ENCODE measurements at places on chromosomes 4 and X.

DNA sequence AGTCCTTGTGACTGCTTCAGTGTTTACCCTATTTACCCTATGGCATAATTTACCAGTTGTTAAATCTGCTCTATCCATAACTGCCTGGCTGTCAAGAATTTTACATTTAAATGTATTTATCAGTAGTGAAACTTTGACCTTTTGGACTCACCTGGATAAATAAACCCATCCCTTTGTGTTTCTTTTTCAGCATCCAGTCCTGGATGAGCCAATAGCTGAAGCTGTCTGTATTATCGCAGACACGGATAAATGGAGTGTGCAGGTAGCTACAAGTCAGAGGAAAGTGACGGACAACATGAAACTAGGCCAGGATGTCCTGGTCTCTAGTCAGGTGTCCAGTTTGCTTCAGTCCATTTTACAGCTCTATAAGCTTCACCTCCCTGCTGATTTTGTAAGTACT, 122.4 kb downstream of the FNIP2 start:
- DNase-seq = no peak

GRCh38 chr4:156764846-156765245, 206.8 kb downstream of the PDGFC start:
- no peak for DNase-seq

GRCh38 chr4:8639777-8640720, 47.5 kb downstream of the CPZ start:
- DNase-seq = no peak

DNA sequence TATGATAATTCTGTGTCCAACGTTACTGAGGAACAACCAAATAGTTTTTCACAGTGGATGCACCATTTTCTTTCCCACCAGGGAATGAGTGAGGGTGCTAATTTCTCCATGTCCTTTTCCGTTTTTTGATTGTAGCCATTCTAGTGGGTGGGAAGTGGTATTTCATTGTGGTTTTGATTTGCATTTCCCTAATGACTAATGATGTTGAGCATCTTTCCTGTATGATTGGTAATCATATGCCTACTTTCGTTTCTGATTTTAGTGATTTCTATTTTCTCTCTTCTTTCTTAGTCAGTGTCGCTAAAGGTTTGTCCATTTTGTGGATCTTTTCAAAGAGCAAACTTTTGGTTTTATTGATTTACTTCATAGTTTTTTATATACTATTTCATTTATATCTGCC, 32.1 kb upstream of the TEX13D start:
- DNase-seq = no peak

GRCh38 chr4:53367721-53368120, 1.9 kb upstream of the SCFD2 start:
- no peak for DNase-seq

DNA sequence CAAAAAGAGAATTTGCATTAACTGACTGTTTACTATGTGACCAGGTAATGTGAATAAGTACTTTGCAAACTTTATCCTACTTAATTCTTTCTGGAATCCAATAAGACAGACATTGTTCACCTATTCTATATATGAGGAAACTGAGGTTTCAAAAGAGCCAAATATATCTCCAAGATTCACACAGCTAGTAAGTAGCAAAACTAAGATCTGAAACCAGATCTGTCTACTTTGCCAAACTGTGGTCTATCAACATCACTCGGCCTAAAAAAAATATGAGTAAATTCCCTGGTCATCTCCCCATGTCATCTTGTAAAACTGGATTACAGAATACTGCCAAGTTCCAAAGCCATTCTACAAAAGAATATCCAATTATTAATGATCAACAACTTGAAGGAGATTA, 52.8 kb downstream of the ANAPC10 start:
- no peak for DNase-seq

- no peak for DNase-seq
Measured at GRCh38 chrX:42680666-42681065, 97.3 kb downstream of the PPP1R2C start.

DNA sequence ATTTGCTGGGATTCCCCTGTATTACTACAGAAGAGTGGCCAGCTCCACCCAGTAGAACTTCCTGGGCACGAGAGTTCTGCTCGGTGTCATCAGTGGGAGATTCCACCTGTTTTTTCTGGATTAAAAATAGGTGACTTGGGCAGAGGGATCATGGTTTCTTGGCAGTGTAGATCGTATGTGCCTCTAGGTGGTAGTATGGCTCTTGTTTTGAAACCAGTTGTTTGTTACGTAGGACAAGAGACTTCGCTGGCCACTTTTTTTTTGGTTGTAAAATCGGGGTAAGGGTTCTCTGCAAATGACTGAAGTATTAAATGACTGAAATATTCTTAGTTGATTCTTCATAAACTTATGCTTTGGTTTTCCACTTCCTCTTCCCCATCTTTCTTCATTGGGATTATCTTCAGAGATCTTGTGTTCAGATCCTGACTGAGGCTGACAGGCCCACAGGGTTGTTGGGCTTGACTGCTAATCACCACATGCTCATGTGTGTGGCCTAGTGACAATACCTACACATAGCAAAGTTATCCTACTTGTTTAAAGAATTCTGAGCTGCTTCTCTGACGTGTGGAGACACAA, 43.8 kb upstream of the WDR1 start:
- DNase-seq = no peak

DNA sequence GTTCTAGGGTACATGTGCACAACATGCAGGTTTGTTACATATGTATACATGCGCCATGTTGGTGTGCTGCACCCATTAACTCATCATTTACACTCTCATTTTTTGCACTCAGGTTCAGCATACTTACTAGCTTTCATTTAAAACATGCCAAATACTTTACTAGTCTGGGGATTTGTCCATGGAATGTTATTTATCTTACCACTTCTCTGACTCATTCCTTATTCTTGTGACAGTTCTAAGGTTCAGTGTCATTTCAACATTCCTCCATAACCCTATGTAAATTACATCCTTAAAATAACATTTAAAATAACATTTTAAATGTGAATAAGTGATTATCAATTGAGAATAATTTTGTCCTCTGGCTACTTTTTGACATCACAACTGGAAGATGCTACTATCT, 19.5 kb upstream of the SYTL5 start:
- peak; percentile 15 for DNase-seq

DNA sequence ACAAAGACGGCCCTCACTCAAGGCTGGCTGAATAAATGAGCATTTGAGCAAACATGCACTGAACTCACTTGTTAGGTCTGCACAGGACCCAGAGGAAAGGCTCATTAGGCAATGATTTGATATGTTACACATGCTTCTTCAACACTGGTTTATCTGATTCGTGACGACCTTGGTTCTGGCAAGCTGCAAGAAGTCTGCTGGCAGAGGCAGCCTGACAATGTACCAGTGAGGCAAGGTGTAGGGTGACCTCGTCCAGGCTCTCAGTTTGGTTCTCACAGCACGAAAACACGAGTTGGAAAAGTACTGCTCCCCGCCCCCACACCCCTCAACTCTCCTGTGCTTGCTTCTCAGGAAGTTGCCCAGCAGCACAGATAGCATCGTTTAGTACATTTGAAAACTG, 63.1 kb upstream of the CITED1 start:
- DNase-seq = no peak

DNA sequence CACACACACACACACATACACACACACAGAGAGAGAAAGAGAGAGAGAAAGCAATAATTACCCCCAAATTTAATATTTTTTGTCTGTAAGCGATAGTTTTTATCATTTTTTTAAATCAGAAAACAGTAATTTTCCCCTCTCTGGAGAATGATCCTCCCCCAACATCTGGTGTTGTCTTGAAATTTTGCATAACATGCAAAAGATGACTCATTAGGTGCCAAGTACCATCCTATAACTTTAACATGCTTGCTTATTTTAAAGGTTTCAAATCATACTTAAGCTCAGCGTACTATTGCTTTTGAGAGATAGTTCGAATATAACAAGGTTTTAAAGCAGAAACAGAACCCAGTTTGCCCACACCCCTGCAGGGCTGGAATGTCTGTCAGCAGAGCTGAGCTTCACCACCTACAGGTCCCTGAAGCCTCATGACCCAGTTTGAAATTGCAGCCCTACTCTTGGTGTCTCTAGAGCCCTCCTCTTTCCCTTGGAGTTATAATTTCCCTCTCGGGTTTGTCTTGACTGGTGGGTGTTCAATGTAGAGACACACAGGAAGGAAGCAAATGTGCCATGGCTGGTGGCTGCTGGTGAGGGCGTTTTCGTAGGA, 175.0 kb upstream of the HS3ST1 start:
- no peak for DNase-seq

DNA sequence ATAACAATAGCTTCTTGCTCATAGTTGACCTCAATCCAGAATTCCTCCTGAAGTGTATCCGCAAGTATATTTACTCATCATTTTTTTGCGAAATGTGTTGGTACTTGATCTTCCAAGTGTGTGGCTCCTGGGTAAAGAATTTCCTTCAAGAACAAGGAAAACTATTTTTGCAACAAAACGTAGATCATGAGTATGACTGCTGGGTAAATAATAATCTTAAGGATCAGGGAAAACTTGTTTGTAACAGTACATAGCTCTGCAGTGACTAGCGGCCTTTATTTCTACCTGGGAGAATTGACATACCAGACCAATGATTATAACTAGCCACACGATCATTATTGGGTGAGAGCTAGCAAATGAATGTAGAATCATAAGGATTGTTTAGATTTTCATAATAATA, 1311.7 kb downstream of the ARAP2 start:
- no peak for DNase-seq
